ENCODE measurements at places on chromosomes 6 and 20. TPM values are rescaled to one million over a fixed set of nuclear protein-coding genes. Genes with fewer than 3 reads are reported as not detected.

Gene SLC22A23
- total RNA-seq: 7.5 TPM

Gene CNR1
- total RNA-seq: not detected

Gene ABRACL
- 25.0 TPM for total RNA-seq

Gene POU3F2
- total RNA-seq: not detected

DNA sequence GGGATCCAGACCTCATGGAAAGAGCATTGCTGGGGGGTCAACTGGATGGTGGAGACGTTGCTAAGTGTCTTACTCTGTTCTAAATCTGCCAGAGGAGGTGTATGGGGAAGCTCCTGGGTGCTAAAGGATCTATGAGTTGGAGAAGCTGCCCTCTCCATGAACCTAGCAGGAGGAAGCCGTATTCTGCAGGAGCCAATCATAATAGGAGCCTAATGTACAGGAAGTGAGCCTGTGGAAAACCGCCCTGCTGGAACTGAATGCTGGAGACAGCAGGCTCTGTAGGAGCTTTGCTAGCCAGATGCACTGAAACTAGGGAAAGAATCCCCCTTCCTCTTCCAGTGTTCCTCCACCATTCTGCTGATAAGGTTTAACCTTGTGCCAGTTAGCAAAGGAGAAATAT is 10.9 kb downstream of the CASP8AP2 start:
- DNase-seq: peak; percentile 16

Gene FAM209B
- not detected for total RNA-seq

Gene GLP1R
- not detected for total RNA-seq

GRCh38 chr6:85125526-85125925 is 324.4 kb upstream of the NT5E start:
- DNase-seq: no peak

GRCh38 chr6:43263314-43264178 is 20.3 kb downstream of the TTBK1 start:
- DNase-seq: peak; percentile 86

Gene FNDC1
- total RNA-seq: not detected

GRCh38 chr20:20317621-20318364 is 50.1 kb upstream of the INSM1 start:
- no peak for DNase-seq

DNA sequence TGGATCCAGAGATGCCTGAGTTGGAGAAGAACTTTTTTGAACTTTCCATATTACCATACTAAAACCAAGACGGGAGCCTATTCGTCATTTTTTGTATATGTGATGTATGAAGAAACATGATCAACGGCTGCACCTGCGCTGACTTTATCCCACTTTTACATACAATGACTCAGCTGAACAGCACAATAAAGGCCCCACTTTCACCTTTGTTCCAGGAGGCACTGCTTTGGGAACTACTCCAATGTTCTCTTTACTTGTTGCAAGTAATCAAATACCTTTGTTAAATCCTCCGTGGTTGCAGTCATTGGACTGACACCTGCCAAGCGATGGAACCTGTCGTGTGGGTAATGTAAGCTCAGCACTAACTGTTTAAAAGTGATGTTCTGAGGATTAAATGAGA is 17.3 kb upstream of the BTN3A2 start:
- no peak for DNase-seq

GRCh38 chr20:45307076-45307640 is 518 bp downstream of the RBPJL start:
- DNase-seq: no peak

DNA sequence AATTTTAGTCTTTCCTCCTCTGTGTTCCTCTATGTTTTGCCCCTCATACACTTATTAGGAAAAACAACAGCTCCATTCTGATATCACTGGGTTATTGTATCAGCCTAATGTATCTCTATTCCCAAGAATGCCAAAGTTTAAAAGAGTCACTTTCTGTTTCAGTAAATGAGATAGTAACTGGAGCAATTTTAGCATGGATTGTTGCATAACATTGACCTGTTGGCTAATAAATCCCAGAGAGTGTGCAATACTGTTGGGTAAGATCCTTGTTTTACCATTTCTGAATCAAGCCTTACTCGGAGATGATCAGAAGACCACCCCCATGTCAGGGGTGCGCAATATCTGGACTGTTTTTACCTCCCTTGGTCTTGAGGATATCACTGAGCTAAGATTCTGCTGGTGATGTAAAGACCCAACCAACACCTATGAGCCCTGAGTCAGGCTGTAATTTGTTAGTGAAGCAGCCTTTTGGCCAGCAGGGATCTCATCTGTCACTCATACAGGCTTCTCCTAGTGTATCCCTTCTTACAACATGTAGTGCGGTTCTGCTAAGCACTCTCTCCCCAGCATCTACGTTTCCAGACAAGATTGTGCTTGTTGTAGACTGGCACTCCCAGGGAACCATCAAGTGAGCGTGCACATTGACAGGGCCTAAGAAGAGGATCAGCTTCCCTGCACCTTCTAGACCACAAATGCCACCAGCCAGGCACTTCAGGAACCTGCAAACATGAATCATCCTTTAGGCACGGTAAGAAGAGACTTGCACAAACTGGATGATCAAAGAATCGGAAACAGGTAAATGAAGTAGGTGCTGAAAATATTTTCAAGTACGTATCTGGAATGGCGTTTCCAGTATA is 11.5 kb upstream of the IPCEF1 start:
- no peak for DNase-seq

Gene SLC17A9
- total RNA-seq: 127 TPM

DNA sequence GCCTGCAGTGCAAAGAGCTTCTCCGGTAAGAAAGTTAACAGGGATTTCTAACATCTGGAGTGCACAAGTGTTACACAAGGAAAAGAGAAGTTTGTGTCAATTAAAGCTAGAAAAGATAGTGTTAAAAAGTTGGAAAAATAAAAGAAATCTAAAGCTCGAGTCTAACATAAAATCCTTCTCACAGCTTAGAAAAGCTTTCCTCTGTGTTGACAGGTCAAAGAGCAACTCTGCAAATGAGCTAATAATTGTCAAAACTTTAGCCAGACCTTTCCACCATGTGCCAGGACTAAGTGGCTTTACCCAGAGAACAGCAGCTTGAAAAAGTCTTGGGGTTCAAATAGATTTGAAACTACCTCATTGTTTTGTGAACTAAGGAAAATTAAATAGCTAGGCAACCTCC is 14.8 kb downstream of the PTPRK start:
- peak; percentile 32 for DNase-seq

Gene E2F1
- 86.2 TPM for total RNA-seq

Gene GABRR1
- total RNA-seq: not detected

GRCh38 chr20:956330-956951 is 40.3 kb upstream of the ANGPT4 start:
- DNase-seq: peak; percentile 79

GRCh38 chr20:42735539-42735938 is 454.2 kb downstream of the PTPRT start:
- no peak for DNase-seq
